ENCODE measurements at places on chromosomes 2 and 18. TPM values are rescaled to one million over a fixed set of nuclear protein-coding genes. Genes with fewer than 3 reads are reported as not detected.

- DNase-seq: no peak
Measured at GRCh38 chr2:172096626-172097547, 5.8 kb downstream of the DLX2 start.

DNA sequence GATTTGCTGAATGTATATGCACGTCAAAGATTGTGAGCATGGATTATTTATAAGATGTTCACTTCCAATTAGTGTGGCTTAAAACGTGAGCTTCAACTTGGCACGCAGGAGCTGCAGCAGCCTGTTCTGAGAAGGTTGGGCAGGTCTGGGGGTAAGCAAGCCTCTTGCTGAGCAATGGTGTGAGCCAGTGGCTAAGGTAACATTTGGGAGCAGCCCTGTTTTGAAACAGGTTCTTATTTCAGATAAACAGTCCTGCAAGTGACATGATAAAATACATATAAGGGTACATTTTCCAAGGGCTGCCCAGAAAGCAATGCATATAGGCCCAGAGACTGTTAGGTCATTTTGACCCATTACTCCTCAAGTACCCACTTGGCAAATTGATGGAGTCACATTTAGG, 415.3 kb downstream of the ZNF521 start:
- no peak for DNase-seq

DNA sequence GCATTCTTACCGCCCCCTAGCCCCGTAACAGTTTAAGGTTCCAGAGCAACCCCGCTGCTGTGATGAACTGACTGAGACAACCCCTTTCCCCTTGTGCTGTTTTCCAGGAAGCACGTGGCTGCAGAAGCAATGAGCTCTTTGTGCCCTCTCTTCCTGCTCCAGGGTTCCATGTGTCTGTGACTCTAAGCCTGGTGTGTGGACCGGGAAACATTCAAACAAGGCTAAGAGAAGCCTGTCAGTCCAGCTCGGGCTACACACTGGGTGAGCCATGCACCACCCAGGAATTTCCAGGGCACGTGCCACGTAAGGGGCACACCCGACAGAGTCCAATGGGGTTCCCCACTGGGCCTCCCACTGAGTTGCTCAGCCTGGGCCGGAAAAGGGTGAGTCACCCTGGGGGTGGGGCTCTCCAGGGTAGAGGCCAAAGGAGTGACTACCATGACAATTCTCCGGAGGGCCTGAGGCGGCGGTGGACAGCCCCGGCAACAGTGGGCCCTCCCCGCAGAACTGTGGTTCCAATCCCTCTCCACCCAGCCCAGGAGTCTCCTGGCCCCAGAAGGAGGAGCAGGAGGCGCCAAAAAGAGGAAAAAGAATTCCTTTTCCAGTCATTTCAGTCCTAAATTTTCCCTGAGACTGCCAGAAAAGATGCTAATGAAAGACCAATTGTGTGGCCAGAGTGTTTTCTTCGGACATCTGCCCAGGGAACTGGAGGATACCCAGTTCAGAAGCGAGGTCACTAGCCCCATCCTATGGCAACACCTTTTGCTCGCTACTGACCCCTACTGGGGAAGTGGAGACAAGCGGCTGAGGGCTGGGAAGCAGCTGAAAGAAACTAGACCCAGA, 157.8 kb upstream of the SLC1A4 start:
- DNase-seq: peak; percentile 36

Gene KLHL30
- polyA plus RNA-seq: not detected

Gene TMEFF2
- 4.1 TPM for polyA plus RNA-seq

Gene CHAC2
- polyA plus RNA-seq: 2.4 TPM

Measured in AG04450 (cell line).